ENCODE measurements at places on chromosomes 4 and X. TPM values are rescaled to one million over a fixed set of nuclear protein-coding genes. Genes with fewer than 3 reads are reported as not detected.

Gene SPANXA2
- not detected for total RNA-seq

Gene MAGEE1
- total RNA-seq: 0.89 TPM

Gene SLC38A5
- 61.8 TPM for total RNA-seq

Gene PARM1
- total RNA-seq: 0.89 TPM

Gene NIPAL1
- total RNA-seq: 2.7 TPM

Gene CLDN22
- total RNA-seq: not detected

Measured in smooth muscle cell of the umbilical artery (primary cell).